ENCODE measurements at places on chromosomes 4 and X. TPM values are rescaled to one million over a fixed set of nuclear protein-coding genes. Genes with fewer than 3 reads are reported as not detected.

Gene SEPTIN6
- 105 TPM for total RNA-seq

- no peak for DNase-seq
These were observed 3.9 kb upstream of the SYNPO2 start for GRCh38 chr4:118884716-118885115.

DNA sequence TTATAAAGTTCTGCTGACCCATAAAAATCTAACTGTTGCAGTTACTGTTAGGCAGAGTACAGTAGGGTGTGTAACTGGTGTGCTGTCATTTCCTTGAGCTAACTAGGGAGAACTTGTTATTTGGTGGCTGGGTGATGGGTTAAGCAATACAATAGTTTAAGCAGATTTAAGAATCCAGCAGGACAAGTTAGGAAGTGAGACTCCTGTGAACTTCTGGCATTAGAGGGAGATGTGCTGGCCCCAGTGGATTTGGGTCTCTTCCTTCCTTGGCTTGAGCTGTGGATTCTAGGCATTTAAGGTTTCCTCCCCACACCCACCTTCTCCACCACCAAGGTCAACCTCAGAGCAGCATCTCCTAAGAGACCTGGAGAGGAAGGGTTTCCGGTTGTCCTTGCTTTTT is 70.5 kb downstream of the CLCN5 start:
- DNase-seq, result no peak

GRCh38 chr4:7195141-7195515 is 2.8 kb downstream of the SORCS2 start:
- peak; percentile 49 for DNase-seq

GRCh38 chr4:95476121-95476520 is 72.7 kb downstream of the UNC5C start:
- DNase-seq, result no peak

DNA sequence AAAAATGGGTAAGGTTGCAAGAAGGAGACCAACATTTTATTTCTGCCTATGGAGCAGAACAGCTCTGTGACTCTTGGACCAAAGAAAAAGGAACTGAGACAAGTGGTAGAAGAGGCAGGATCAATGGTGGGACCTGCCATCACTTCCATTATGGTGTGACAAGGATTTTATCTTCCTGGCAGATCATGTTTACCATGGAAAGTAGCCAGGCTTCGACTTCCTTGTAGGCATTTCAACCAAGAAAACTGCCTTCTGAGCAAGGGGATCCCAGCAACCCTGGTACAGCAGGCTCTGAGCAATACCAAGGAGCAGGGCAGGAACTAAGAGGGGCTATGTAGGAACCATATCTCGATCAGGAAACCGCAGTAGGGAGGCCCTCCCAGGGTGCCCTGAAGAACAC is 317.4 kb downstream of the IQCM start:
- no peak for DNase-seq
